ENCODE measurements at places on chromosomes 7 and 10.

- DNase-seq: no peak
These were observed 638 bp downstream of the METTL27 start for GRCh38 chr7:73841689-73842066.

GRCh38 chr10:130751851-130752250, 559.7 kb downstream of the TCERG1L start:
- no peak for DNase-seq

DNA sequence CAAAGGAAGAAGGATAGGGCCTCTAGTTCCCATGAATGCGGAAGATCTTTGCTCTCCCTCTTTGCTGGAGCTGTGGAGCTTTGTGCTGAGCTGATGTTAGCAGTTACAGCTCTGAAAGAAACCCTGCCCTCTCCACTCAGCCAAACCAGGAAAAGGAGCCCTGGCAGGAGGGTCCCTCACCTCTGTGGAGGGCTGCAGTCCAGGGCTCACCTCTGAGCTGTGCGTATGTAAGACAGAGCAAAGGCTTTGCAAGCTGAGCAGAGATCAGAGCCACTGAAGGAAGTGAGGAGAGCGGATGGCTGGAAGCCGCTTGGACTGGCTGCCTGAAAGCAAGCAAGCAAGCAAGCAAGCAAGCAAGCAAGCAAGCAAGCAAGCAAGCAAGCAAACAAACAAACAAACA, 84.7 kb downstream of the RAMP3 start:
- no peak for DNase-seq

DNA sequence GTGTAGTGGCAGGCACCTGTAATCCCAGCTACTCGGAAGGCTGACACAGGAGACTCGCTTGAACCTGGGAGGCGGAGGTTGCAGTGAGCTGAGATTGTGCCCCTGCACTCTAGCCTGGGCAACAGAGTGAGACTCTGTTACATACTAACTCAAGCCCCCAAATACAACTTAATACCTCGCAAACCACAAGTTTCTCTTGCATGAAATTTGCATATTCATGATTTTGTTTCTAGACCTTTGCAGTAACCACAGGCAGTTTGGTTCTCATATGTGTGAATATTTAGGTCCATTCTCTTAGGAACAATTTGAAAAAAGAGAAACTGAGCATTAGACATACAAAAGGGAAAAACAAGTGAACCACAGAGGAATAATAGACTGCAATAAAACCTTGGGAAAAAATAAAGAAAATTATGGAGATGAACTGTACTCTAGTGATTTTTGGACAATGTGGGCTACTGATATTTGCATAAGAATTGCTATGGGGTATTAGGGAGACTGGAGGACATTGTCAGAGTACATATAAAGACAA, 77.0 kb downstream of the ZNF277 start:
- no peak for DNase-seq

DNA sequence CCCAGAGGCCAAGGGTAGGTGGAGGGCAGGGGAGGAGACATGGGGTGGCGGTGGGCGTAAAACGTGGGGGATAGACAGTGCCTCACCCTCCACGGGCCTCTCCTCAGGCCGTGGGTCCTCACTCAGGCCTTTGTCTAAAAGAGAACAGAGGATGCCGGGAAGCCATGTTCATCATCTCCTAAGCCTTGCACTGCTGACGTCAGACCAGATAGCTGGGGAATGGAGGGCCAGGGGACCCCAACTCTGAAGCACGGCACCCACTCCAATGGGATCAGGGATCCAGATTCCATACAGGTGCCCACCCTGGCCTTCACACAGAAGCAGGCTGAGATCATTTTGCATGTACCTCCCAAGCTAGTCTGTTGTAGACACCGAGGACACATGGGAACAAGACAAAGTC, 83.4 kb upstream of the TMEM248 start:
- no peak for DNase-seq

GRCh38 chr7:20828947-20829346, 42.3 kb upstream of the SP8 start:
- DNase-seq: no peak

DNA sequence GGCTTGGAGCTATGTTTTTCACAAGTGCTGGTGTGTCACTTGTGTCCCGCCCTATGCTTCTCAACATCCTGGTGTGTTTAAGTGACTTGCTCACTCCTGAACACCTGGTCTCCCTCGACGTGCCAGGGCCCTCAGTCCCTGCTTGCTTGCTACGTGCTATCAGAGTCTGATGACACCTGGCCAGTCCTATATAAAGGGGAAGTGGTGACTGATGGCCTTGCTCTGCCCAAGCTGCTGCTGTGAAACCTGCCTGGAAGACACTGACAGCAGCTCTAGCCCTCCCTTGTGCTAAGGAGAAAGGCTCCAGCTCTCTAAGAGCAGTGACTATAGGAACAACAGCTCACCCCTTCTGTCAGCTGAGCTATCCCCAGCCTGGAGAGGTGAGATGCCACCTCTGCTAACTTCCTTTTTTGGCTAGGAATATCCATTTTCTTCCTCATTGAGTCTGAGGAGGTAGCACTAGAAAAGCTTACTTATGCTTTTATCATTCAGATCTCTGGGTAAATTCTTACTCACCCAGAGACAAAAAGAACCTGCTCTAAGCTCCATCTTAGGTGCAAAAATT, 77.2 kb upstream of the PLXNA4 start:
- DNase-seq: no peak

DNA sequence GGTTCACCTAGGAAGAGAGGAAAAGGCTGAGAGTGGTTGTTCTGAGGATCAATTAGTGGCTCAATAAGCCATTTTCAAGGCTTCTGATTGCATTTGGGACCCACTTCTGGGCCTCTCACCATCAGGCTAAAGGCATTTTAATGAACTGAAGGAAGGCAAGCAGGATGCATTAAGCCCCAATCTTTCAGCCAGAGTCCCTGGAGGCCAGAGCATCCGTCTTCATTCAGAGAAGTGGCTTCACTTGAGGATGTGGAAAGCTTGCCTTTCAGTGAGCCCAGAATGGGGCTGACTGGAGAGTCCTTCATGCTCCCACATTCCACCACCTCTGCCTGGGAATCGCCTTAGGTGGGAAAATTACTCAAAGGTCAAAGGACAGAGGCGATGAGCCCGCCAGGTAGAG, 41.8 kb downstream of the COL17A1 start:
- no peak for DNase-seq

DNA sequence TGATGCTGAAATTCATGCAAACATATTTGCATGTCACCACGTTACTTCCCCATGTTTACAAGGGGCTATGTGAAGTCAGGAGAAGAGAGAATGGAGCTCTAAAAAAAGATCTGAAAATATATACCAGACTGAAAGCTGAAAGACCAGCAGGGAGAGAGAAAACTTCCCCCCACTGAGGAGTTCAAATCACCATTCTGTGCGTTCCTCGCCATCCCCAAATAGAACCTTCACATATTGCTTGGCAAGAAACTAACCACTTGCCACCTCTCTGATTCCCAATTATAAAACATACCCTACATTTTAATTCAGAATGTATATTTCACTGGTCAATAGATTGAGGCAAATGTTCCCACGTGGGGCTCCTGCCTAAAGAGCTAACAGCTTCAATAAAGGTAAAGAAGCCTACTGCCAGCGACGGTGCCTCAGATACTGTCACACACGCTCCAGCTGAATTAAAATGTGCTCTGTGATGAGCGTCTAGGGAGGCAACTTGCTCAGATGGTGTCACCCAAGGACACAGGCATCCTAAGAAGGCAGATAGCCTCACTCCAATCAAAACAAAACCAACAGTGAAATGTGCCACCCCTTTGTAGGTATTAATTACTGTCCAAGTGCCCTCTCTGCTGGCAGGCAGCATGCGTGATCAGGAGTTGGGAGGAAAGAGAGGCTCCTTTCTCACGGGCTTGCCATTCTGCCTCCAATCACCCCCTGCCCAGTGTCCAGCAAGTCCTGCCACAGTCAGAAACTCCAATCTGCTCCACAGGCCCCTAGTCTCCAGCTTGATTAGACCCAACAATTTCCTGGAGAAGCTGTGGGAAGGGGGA, 298.2 kb downstream of the GRID1 start:
- DNase-seq: no peak

GRCh38 chr7:140732416-140732815, 35.9 kb downstream of the NDUFB2 start:
- DNase-seq: no peak

GRCh38 chr7:1901431-1902210, 231.5 kb downstream of the ELFN1 start:
- DNase-seq: no peak

DNA sequence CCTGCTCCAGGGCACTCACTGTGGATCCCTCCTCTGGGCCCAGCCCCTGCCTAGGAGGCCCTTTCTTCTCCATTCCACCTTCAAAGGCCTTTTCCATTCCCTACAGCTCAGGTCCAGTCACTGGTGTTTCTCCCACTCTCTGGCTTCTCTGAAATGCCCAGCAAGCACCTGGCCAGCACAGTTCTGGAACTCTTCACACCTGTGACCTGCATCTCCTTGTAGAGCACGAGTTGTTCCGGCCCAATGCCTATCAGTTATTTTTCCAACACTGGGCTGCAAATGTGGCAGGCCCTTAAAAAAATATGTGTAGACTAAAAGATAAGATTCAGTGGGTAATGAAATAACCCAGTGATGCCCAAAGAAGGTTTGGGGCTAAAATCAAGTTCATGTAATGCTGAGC, 87.1 kb downstream of the PRLHR start:
- no peak for DNase-seq

GRCh38 chr10:7928536-7928935, 110.2 kb downstream of the TAF3 start:
- DNase-seq: no peak

DNA sequence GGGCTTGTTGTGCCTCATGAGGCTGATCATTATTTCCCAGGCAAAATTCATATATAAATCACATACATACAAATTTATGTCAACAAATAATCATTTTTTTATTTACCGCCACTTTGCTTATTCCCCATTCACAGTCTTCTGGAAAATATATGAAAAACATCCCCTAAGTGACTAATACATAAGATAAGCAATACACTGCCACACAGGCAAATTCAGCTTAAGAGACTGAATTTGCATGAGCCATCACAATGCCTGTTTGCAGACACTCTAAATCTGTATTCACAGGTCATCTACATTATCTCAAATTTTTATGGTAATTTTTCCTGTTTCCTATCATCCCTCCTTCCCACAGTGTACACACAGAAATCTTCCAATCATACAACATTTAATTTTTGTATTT, 13.2 kb downstream of the OSBPL3 start:
- DNase-seq: no peak

- DNase-seq: no peak
These were observed 148.8 kb downstream of the NPSR1 start for GRCh38 chr7:34806831-34807230.

DNA sequence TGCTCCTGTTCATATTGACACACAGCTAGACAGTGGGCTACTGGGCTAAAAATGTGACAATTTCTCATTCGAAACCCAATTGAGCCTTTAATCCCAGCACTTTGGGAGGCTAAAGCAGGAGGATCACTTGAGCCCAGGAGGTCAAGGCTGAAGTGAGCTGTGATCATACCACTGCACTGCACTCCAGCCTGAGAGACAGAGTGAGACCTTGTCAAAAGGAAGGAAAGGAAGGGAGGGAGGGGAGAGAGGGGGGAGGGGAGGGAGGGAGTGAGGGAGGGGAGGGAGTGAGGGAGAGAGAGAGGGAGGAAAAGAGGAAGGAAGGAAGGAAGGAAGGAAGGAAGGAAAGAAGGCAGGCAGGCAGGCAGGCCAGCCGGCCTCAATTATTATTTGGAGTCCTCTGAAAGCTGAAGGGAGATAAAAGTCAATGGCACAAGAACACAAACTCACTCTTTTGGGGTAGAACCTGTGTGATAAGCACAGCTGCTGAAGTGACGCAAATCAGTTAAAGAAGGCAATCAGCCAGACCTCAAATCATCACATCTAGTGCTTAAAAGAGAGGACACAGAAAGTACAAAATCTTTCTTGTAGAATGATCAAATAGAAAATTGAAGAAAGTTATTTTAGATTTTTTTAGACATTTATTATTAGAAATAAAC, 98.1 kb downstream of the CCDC71L start:
- no peak for DNase-seq

DNA sequence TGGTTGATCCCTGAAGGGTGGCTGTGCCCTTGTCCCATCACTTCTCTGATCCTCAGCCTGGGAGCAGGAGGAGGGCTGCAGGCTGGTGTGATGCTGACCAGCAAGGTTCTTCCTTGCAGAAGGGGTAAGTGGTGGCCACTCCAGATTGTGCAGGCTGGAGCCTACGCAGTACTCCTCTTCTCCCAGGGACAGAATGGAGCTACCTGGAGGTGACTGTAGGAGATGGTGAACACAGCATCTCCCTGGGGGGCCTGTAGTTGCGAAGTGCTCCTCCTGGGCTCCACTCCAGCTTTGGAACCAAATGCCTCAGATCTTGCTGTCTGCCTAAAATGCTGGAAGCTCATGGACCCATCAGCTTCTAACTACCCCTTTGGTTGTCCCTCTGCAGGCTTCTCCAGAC, 323.6 kb upstream of the PODXL start:
- DNase-seq: no peak

DNA sequence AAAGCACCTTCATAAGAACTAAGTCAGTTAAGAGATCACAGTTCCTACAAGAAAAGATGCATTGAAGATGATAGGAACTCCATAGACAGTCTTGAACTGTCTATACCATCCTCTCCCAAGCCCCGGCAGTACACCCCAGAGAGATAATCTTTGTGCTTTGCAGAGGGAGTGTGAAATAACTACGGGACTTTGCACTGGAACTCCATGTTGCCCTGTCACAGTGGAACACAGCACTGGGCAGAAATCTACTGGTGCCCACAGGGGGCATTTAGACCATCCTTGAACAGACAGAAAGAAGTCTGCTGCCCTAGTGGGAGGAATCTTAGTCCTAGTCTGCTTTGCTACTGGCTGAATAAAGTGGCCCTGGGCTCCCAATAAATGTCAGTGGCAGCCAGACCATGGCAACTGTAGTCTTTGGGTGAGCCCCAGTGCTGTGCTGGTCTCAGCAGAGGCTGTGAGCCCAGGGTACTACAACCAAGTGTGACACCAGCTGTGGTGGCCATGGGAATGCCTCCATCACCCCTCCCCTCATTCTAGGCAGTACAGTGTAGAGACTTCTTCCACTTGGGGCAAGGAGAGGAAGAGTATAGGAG, 107.7 kb upstream of the TMEM168 start:
- DNase-seq: no peak

DNA sequence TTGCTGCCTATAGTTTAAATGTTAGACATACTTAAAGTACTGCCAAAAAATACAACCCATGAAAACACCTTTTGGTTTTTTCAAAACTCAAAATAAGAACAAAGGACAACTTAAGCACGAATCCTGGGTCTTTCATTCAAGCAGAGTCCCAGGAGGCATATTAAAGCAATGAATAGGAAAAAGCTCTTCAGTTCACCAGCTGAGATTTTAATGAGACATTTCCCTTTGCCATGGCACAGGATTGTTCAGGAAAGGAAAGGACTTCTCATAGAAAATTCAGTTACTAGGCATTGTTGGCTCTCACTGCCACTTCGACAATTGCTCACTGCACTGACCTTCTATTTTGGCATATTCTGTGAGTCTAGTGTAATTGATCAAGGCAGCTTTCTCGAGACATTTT, 133.5 kb upstream of the FEZF1 start:
- no peak for DNase-seq

- no peak for DNase-seq
These were observed 2.8 kb downstream of the SERPINE1 start for GRCh38 chr7:101129603-101130117.

GRCh38 chr7:2008936-2009540, 223.7 kb downstream of the MAD1L1 start:
- no peak for DNase-seq

- DNase-seq: no peak
These were observed 330.3 kb downstream of the HGF start for GRCh38 chr7:81439591-81439990.
